ENCODE measurements at places on chromosomes 13 and 19.

DNA sequence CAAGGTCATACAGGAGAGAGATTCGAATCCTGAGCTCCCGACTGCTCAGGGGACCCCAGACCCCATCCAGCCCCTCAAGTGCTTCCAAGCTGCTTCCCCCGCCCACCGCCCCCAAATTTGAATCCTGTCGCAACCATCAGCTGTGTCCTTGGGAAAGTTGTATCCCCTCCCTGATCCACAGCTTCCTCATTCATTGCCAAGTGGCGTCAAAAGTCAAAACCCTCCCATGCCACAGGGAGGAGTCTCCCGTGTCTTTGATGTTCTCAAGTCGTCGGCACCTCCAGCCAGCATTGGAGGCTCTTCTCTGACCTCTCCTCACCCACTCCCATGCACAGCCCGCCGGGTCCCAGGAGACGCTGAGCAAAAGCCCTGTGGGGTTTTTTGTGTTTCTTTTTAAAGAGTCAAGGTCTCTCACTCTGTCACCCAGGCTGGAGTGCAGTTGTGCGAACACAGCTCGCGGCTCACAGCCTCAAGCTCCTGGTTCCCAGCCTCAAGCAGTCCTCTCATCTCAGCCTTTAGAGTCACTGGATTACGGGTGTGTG is 2.8 kb upstream of the IFI30 start:
- no peak for DNase-seq

DNA sequence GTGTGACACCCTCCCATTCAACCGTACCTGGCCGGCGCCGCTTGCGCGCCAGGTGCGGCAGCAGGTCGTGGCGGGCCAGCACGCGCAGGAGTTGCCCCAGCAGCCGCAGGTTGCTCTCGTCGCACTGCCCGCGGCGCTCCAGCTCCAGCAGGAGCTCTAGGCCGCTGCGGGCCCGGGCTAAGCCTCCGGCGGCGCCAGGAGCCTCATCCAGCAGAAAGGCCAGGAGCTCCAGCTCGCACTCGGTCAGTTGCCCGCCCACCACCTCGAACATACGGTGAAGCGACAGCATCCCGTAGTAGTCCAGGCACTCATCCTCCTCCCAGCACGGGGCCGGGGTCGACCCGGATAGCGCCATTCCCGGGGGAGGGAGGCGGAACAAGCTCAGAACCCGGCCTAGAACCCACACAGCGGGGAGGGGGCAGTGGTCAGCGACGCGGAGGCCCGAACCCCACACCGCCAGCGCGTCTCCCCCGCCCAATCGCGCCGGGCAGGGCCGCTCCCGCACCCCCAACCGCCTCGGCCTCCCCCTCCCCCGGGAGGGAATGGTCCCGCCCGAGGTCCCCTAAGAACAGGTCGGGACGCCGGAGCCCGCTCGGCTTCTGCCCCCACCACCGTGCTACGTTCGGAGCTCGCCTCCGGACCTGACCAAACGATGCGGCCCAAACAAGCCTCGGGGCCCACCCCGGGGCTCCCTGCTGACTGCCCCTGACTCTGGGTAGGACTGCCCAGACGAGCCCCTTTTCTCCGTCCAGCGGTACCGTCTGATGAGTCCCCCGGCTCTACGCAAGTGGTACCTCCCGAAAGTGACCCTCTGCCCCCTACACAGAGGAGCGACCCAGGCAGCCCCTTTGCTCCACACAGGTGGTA is 591 bp downstream of the DEDD2 start:
- peak; percentile 20 for DNase-seq

GRCh38 chr19:56355517-56355916 is 37.8 kb downstream of the ZNF582 start:
- DNase-seq: no peak

DNA sequence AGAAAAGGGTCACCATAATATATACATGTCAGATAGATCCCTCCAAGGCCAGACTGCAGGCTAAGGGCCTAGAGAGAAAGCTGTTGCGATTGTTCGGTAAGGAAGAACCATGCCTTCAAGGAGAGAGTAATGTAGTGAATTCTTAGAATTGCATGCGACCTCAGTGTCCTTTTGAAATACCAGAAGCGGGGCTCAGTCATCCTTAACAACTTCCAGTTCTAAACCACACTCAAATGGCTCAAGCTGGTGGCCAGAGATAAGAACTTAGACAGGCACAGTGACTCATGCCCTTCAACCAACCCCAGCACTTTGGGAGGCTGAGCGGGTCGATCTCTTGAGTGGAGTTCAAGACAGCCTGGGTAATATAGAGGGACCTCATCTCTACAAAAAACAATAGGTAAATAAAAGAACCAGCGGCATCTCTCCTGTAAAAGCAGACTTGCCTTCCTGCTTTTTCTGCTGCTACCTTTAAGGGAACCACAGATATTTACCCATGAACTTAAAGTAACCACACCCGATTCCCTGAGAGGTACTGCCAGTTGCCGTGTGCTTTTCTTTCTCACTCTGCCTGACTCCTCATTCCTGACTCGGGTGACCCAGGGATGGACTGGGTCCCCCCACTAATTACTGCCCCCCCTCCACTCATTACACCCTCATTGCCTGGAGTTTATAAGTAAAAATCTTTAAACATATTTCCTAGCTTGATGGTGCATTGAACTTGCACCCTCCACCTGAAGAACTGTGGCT is 15.4 kb upstream of the SIGLEC6 start:
- no peak for DNase-seq

- DNase-seq: no peak
Measured at GRCh38 chr19:37946132-37946531, 39.1 kb downstream of the SIPA1L3 start.

GRCh38 chr13:25879466-25879865 is 172.3 kb downstream of the SHISA2 start:
- no peak for DNase-seq

- no peak for DNase-seq
Measured at GRCh38 chr13:27634231-27634630, 12.5 kb downstream of the POLR1D start.

All from activated CD4-positive, alpha-beta T cell treated with anti-CD3 and anti-CD28 coated beads for 4 hours (primary cell).